ENCODE measurements at places on chromosomes 6 and 20.

- no peak for DNase-seq
These were observed 17.6 kb upstream of the ELMO2 start for GRCh38 chr20:46423882-46424482.

GRCh38 chr20:61815176-61815575, 250.5 kb downstream of the TAF4 start:
- DNase-seq = no peak

DNA sequence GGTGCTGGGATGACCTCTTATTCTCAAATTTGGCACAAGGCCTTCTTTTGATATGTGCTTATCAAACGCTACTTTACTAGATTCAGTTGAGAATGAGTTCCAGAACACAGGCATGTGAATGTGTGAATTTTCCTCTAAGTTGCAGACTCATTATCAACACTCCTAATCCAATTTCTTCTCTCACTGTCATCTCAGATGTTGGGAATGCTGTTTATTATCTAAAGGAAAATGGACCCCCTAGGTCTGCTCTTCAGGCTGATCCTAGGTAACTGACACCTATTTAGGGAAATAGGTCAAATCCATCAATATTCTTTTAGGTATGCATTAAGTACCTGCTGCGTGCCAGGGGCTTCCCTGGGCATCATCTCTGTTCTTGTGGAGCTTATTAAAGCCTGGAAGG, 215.0 kb upstream of the NOX3 start:
- no peak for DNase-seq

DNA sequence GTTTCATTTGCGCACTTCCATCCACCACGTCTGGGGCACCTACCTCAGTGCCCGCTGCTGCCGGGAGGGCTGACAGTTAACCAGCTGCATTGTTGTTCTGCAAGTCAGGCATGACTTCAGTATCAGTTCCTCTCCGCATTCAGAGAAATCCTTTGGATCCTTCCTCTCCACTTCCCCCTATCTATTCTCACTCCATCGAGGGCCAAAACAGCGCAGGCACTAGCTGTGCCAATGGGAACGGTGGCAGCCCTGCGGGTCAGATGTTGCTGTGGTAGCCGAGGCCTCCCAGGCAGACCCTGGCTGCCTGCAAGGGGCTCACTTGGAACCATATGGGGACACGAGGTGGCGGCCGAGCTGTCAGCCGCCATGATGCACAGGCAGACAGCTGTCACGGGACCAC, 64.2 kb upstream of the INSM1 start:
- no peak for DNase-seq

DNA sequence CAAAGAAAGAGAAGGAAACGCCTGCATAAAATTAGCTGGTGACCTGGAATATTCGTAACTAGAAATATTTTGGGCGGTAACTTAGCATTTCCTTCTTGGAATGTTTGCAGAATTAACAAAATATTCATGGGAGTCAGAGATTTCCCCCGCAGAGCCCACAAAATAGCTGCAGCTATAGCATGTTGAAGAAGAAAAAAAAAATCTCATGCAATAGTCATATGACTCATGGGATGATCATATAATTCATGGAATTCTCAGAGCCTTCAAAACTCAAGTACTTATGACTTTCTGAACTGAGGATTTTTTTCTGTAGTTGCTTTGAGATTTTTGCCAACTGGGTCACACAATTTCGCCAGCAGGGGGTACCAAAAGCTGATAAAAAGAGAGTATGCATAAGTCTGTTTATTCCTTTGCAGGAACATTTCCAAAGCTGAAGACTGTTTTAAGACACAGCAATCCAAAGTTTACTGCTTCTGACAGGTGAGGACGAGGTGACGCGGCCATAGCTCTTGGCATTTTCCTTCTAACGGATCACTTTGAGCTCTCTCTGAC, 586.0 kb upstream of the CHD6 start:
- DNase-seq = no peak

DNA sequence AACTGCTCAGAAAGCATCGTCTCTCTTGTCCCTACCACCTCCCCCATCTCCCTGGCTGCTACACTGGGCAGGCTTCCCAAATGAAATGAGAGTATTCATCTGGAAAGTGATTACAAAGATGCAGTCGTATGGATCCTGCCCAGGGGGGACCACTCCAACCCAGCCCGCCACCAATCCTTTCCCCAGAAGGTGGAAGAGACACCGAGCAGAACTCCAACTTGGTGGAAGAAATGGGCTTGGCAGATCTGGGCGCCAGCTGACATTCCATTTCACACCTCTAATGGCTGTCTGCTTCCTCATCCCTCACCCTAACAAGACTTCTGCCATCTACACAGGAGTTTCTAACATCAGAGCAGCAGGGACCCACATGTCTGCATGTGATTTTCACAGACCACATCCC, 12.7 kb downstream of the PKHD1 start:
- no peak for DNase-seq

- no peak for DNase-seq
These were observed 210.1 kb upstream of the CNR1 start for GRCh38 chr6:88376197-88376596.

DNA sequence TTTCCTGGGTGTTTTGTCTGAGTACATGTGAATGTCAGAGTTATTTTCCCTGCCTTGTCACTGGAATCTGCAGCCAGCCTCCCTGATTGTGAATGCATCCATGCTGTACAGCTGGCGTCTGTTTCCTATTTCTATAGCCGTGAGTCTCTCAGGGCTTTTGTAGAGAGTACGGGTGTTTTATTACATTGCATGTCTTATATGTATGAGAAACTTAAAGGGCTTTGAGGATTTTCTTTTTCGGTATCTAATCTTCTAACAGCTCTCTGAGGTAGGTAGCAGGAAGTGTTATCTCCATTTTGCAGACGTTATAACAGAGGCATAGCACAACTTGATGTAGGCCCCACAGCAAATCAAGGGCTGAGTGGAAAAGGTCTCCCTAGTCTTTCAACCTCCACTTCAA, 272.9 kb downstream of the PRL start:
- DNase-seq = no peak

DNA sequence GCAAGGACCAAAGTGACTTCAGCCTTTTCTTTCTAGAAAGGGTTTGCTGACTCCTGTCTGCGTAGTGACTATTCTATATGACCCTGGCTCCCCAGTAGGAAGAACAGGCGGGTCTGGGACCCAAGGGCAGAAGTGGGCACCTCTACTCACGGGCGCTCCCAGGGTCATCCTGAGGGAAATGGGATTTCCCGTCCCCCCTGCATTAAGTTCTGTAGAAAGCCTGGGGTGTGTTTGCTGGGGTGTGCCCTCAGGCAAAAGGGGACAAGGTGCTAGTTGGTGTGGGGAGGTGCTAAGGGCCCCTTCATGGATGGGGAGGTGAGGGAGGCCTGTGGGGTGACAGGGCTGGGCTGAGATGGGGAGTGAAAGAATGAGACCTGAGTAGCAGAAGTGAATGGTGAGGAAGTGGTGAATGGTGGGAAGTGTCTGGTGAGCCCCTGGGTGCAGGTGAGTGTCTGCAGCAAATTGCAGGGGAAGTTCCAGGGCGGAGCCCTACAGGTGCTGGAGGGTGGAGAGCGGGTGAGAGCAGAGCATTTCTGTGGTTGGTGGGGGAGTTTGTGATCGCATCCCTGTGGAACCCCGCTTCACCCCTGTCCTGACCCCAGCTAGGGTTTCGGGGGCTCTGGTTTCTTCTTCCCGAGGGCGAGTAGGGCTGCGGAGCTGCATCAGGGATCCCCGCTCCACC, 21.1 kb downstream of the RAET1L start:
- DNase-seq = peak; percentile 66

GRCh38 chr6:74749211-74750147, 456.4 kb downstream of the COL12A1 start:
- no peak for DNase-seq

GRCh38 chr20:16299897-16300296, 273.4 kb downstream of the KIF16B start:
- no peak for DNase-seq

- DNase-seq = no peak
These were observed 506.6 kb upstream of the MAN1A1 start for GRCh38 chr6:119856136-119856535.
